Stimulated activated CD8-positive, alpha-beta memory T cell treated with anti-CD3 and anti-CD28 coated beads, Interleukin-2, amount 100 ng/mL, for 48 hours (primary cell): ENCODE measurements at places on chromosomes 6 and 20.

DNA sequence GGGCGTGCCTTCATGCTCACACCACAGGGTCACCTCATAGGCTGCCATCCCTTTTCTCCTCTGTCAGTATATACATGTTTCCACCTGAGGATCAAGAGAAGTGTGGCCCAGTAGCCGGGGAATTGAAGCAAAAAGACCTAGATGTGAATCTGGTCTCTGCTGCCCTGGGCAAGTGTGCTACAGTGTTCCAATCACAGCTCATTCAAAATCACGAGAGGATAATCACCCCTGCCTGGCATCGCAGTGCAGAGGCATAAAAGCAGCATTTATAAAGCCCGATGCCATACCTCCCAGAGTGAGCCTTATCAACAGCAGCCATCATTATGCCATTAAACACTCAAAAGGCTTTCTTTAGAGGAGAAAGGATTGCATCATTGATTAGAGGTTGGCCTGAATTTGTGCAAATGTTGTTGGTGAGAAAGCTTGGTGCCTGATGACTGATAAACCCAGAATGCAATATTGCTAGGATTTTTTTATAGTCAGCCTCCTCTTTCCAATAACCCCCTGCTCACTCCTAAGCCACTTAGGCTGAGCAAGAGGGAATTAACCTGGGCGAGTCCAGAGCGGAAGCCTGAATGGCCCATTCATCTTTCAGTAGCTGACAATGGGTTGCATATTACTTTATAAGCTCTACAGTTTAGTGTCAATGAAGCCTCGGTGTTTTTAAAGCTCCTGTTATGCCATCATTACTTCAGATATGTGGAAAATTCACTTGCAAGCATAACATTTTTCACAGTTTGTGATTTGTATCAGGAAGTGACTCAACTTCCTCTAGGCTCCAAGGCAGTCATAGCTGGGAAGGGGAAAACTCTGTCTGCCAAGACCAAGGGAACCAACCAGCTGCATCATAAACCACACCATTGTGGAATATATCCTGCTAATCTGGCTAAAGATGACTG lies 92.5 kb upstream of the NXT1 start:
- no peak for DNase-seq

GRCh38 chr20:63696628-63697356 lies at the start of gene TNFRSF6B:
Gene TNFRSF6B, plus strand, starts transcription at chr20:63696652. Its CDS starts 116 bp downstream, at chr20:63696768.
- DNase-seq, result no peak

DNA sequence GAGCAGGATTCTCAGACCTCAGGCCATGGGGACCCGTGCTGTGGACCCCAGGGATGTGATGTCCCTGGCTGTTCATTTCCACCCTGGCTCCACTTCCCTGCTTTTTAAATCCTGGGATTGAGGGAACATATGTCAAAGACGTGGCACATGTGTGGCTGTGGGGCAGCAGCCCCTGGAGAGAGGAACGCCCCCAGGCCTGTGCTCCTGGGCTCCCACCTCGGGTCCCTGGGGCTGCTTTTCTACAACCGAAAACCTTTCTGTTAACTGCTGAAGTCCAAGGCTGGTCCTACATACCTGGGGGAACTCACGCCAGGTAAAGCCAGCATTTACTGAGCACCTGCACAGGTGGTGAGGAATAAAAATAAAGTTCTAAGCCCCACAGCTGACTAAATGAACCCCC lies 102.3 kb upstream of the FRMD1 start:
- DNase-seq, result no peak

DNA sequence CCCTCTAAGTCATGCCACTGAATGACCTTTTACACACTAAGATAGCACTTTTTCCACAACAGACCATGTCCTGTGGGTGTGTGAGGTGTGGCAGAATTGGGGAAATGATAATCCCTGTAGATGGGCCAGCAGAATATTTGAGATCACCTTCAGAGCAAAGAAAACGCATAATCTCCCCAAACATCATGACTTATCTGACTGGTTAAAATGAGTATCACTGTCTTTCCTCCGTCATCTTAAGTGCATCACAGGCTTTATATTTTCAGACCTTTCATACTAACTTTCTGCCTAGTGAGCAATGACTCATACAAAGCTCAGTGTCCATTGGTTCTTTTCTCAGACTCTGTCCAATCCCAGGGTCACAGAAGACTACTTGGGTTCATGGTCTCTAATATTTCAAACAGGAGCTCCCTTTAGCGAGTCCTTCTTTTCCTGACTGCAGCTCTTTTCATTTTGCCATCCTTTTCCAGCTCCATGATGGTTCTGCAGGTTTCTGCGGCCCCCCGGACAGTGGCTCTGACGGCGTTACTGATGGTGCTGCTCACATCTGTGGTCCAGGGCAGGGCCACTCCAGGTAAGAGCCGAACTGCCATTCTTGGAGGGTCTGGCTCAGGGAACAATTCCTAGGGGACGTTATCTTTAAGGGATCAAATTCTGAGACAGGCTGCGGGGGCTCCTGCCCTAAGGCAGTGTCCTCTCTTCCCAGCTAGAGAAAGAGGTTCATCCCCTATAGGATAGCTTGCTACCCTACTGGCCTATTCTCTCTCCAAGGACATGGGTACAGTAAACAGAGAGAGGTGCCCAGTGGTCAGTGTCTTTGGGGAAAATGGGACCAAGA lies at the start of gene HLA-DPB1:
TSS of gene HLA-DPB1 (plus strand) at position 423 of the 838 bp plus-strand sequence. CDS start at position 475, 52 bp downstream.
- no peak for DNase-seq

DNA sequence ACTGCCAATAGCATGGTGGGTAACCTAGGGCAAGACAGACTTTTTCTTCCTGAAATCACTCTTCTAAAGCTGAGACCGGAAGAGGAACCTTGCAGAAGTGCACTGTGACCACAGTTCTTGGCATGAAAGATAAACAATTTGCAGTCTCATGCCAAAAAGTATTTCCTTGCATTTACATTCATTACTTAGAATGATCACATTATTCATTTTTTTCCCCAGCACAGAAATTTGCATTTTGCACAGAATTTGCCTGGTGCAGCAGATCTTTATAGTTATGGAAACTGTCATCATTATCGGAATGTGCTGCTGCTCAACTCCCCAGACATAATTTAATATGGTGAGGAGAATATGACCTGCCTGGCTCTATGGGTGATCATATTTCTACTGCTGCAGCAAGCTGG lies 42.2 kb upstream of the EDN3 start:
- no peak for DNase-seq

GRCh38 chr6:122853259-122853995 lies 64.4 kb downstream of the SMPDL3A start:
- no peak for DNase-seq

- no peak for DNase-seq
These were observed 22.8 kb downstream of the DCBLD1 start for GRCh38 chr6:117505311-117505710.

- DNase-seq, result no peak
These were observed 275.9 kb upstream of the EXOC2 start for GRCh38 chr6:968791-969190.

GRCh38 chr6:157092736-157093135 lies 230.6 kb downstream of the TMEM242 start:
- DNase-seq, result no peak

DNA sequence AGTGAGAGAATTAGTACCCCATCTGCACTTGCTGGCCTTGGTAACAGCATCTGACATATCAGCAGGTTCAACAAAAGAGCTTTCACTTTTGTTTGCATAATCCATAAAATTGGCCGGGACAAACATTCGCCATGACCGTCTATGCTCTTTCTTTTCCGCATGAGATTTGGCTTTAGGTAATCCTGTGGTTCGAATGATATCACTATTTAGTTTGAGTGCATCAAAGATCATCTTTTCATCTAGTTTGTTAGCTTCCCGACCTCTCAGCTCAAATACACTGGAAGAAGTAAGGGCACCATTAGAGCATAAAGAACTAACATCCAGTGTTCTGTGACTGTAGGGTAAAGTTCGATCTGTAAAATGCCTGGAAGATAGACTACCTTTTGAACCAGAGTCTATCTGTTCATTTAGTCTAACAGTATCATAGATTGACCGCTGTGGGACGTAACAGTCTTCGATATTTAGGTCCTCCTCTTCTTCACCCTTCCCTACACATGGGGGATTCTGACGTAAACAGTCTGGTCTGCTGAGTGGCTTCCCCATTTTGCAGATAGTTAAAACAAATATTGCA lies 101.6 kb downstream of the DST start:
- DNase-seq, result no peak

- DNase-seq, result no peak
These were observed 189.6 kb downstream of the JARID2 start for GRCh38 chr6:15435468-15435867.

DNA sequence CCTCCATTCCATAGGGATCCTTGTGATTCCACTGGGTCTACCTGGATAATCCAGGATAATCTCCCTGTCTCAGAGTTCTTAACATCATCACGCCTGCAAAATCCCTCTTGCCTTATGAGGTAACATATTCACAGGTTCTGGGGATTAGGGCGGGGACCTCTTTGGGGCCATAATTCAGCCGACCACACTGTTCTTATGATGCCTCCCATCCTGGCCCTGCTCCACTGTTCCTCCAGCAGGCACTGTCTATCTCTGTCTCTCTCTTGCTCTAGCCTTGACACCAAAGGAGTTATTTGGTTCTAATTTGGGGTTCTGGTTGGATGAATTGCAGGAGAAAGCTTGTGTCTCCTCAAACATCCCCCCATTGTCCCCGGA lies 168.1 kb downstream of the NFATC2 start:
- DNase-seq, result no peak

GRCh38 chr6:152368751-152369624 lies 268.2 kb downstream of the SYNE1 start:
- DNase-seq, result no peak

DNA sequence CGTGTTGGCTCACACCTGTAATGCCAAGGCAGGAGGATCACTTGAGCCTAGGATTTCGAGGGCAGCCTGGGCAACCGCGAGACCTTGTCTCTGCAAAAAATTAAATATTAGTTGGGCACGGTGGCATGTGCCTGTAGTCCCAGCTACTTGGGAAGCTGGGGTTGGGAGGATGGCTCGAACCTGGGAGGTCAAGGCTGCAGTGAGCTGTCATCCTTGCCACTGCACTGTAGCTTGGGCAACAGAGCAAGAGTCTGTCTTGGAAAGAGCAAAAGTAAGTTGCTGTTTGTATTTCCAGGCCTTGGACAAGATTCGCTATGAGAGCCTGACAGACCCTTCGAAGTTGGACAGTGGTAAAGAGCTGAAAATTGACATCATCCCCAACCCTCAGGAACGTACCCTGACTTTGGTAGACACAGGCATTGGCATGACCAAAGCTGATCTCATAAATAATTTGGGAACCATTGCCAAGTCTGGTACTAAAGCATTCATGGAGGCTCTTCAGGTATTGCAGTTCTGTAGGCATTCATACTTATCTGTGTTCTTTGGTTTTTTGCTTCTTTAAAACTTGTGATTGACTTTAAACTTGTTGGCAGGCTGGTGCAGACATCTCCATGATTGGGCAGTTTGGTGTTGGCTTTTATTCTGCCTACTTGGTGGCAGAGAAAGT lies 2.3 kb downstream of the HSP90AB1 start:
- DNase-seq, result no peak

- DNase-seq, result no peak
These were observed 26.2 kb upstream of the BMP7 start for GRCh38 chr20:57292611-57293010.

DNA sequence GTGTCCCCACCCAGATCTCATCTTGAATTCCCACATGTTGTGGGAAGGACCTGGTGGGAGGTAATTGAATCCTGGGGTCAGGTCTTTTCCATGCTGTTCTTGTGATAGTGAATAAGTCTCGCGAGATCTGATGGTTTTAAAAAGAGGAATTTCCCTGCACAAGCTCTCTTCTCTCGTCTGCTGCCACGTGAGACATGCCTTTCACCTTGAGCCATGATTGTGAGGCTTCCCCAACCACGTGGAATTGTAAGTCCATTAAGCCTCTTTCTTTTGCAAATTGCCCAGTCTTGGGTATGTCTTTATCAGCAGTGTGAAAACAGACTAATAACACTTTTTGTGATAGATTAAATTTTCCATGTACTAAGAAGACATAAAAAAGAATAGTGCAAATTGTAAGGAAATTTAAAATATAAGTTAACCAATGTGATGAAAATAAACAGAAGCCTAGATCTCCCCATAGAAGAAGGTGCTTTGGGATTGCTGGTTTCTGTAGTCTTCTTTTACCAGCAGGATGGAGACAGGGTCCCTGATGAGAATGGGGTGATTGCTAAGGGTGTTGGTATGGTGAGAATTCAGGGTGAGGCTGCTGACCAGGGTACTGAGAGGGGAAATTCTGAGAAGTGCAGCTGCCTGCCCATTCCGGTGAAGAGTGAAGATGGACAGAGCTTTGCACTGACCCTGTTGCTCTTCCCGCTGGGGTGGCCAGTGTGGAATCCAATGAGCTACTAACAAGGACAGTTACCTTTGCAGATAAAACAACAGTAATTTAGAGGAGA lies 50.7 kb downstream of the BMP2 start:
- DNase-seq, result no peak

DNA sequence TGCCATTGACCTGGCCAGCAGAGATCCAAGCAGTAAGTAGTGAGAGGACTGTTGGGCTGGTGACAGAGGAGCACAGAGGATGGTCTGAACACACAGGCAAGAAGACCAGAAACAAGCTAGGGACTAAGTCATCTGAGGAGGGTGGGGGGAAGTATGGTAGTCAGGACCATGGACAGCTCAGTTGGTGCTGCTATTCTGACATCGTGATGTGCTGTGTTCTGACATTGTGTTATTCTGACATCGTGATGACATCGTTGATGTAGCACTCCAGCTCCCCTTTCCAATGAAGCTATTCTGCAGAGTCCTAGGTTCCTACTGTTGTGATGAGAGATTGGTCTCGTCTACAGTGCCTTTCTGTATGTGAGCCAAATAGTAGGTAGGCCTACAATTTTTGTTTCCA lies 28.7 kb downstream of the CFAP206 start:
- peak; percentile 6 for DNase-seq

- no peak for DNase-seq
These were observed 14.5 kb downstream of the PREP start for GRCh38 chr6:105388392-105388791.

- DNase-seq, result no peak
These were observed 915 bp downstream of the CLVS2 start for GRCh38 chr6:122996794-122997505.

- DNase-seq, result no peak
These were observed 634 bp downstream of the HSF2 start for GRCh38 chr6:122400121-122400450.
